ENCODE measurements at places on chromosomes 2 and 18.

- DNase-seq, result no peak
Measured at GRCh38 chr2:231425291-231425810, 29.8 kb downstream of the B3GNT7 start.

DNA sequence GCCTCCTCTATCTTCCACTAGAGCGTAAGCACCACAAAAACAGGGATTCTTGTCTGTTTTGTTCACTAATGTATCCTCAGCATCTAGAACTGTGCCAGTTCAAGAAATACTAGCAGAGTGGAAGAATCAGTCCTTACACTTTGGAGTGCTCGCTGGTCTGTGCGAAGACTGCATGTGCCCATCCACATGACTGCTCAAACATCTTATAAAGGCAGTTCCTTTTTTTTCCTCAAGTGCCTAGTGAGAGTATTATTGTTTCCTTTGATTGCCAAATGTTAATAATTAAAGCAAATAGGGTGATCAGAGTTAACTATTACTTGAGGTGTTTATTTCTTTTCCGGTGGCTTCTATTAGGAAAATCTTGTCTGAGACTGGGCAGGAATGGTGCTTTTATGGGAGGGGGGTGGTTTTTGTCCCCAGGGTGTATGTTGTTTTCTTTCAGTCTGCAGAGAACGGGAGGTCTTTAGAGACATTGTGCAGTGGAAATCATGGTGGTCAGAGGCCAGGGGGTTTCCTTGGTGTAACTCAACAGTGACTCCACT is 45.6 kb upstream of the ITGB6 start:
- DNase-seq, result no peak

GRCh38 chr18:23920054-23920453 is 94.5 kb upstream of the TTC39C start:
- no peak for DNase-seq

DNA sequence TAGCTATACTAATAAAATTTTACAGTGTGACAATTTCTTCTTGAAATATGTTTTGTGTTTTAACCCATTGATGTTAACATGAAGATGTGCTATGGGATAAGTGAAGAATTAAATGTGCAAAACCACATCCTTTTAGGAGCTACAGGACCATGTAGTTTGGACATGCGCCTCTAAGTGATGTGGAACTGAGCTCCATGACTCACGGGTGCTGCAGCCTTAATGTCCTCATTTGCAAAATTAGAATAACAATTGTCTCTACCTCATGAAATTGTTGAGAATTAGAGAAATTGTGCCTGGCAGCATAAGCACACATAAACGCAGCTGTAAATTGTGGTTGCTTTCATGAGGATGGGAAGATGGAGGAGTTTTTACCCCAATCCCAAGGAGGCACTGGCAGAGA is 31.6 kb upstream of the TPO start:
- DNase-seq, result no peak

- peak; percentile 31 for DNase-seq
Measured at GRCh38 chr2:65164426-65164891, 34.6 kb upstream of the RAB1A start.

GRCh38 chr2:172288603-172289002 is 138.8 kb upstream of the ITGA6 start:
- no peak for DNase-seq

DNA sequence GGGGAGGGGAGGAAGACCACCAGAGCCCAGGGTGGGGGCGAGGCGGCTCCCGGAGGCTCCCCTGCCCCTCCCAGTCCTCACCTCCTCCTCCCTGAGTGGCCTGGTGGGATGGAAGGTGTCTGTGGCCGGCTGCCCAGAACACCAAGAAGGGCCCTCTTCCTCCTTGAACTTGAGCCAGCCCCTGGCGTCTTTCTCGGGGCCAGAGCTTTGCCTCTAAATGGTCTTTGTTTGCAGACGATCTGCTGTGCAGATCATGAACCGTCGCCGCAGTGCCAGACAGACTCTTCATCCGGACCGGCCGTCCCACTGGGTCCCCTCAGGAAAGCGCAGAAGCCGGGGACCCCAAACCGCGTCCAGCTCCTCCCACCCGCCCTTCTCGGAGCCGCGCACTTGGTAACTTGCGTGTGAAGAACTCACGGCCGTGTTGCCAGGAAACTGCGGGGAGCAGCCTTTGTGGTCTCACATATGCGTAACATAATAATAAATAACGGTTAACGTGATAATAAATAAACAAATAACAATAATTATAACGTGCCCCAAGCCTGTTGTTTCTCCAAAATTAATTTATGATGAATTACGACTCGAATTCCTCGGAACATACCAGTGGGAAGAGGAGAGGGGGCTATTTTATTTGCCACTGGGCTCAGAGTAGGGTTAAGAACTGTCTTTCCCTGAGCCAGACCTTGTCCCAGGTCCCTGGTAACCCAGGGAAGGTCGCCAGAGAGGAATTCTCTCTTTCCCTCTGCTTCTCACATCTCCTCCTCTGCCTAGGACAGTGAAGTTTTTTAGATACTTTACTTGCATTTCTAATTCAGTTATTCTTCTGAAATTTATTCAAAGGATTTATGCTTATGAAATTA is 41.0 kb downstream of the PTGR3 start:
- DNase-seq, result no peak

DNA sequence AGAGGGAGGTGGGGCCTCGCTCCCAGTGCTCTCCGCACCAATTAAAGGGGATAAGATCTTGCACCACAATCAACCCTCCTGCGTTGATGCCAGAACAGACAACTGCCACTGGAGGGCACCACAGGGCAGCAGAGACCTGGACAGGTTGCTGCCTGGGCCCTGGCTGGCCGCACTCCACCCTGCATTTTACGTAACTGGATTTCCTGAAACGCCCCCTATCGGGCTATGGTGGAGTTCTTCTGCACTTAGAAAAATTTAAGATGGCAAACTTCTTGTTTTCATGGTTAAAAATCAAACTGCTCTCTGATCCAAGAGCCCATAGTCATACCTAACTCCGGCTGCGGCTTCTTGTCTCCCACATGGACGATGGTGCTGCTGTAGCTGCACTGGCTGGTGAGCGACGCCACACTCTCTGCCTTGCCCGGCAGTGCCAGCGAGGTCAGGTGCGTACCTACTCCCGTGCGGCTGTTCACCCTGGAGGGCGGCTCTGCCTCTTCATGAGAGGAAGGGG is 16.8 kb upstream of the HES6 start:
- peak; percentile 64 for DNase-seq

DNA sequence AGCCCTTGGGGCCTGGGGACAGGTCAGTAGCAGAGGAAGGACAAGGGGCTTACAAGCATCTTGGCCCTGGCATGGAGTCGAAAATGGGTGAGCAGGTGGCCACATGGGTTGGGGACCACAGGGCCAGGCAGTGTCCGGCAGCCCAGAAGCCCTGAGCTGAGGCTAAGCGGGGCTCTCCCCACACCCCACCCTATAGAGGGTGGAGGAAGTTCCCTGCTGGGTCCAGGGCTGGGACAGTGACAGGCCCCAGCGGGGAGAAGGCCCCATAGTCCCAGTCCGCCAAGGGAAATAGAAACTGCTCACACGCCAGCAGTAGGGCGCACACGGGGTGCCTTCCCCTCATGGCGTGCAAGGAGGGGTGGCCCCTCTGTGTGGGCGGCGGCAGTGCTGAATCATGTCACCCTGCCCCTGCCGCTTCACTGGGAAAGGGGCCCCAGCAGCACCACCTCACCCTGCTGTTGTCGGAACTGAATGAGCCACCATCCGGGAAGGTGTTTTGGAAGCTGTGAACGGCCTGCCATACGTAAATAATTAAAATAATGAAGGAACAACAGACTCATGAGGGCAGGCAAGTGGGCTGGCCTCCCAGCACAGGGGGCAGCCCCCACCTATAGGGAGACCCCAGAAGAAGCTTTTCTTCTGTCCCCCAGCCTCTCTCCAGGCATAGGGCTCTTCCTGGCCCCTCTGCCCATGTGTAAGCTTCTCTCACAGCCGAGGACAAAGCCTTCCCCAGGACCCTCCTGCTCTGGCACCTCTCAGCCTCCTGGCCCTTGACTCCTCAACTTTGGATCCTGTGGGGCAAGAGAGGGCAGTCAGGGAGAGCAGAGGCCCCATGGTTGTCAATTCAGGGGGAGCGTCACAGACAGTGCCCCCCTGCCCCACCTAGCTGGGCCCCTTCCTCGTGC is 12.7 kb upstream of the DUSP2 start:
- no peak for DNase-seq

- no peak for DNase-seq
Measured at GRCh38 chr2:46174345-46175170, 122.6 kb upstream of the EPAS1 start.

DNA sequence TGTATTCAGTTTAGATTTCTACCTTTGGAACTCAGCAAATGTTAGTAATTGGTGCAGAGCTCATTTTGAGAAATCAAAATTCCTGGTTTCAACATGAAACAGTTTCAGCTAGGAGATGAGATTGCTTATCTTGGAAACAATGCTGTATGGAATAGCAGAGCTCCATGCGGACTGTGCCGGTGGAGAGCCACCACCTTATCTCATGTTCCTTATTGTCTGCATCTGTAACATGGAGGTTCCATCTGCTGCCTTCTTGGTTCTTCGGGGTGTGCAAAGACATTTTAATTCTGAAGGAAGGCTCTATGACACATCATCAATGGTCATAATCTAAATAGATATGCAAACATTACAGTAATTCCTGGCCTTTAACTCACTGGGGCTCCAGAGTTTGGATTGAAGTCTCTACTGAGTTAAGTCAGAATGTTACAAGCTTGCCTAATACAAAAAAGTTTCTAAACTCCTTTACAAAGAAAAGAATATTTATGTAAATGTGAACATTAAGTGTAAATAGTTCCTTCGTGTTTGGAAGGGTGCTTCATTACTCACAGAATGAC is 65.3 kb downstream of the PRKRA start:
- DNase-seq, result no peak

DNA sequence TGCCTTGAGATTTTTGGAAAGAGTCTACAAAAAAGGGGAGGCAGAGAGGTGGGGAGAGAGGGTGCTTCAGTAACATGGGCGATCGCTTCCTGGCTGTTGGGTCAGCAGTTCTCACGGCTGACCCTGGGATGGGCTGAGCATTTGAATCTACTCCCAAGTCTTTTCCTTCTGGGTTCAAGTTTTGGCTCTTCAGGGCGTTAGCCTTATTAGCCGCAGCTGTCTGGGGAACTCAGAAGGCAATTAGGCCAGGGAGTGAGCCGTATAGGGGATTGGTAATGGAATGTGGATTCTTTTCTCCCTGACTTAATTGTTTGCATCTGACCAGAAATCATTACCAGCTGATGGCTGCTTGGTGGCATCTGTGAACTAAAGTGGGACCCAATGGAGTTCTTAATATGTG is 250.5 kb upstream of the SKOR2 start:
- DNase-seq, result no peak

- no peak for DNase-seq
Measured at GRCh38 chr2:213214209-213214608, 62.8 kb upstream of the IKZF2 start.

GRCh38 chr2:239212929-239213642 is 187.7 kb downstream of the HDAC4 start:
- DNase-seq, result no peak

- no peak for DNase-seq
Measured at GRCh38 chr2:112916145-112916571, 5.2 kb downstream of the IL37 start.

GRCh38 chr2:163247847-163248220 is 409.3 kb upstream of the KCNH7 start:
- no peak for DNase-seq

DNA sequence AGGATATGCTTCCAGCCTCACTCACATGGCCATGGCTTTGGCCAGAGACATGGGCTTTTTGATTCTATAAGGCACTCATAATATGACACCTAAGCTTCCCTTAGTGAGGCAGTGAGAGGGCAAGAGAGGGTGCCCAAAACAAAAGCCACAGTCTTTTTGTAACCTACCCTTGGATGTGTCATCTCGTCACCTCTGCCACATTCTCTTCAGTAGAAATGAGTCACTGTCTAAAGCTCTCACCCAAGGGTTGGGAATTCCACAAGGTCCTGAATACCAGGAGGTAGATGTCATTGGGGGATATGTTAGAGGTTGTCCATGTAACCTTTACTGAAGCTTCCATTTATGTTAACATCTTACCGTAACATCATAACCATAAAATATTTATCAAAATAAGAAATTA is 108.4 kb downstream of the ALMS1 start:
- DNase-seq, result no peak

DNA sequence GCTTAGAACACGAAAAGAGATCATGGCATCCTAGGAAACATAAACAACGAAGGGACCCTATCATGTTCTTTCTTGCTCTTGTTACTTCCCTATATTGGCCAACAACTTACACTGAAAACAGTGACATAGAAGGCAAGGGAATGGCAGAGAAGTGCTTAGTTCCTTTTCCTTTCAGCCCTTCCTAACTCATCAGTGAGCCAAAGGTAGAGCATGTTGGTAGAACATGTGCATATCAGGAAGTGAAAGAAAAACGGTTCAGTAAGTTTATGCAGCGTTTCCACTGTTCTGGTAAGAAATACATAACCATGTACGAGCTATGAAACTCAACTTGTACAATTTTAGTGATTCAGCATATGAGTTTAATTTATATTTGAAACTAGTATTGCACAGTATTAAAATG is 21.7 kb downstream of the AKAIN1 start:
- no peak for DNase-seq

DNA sequence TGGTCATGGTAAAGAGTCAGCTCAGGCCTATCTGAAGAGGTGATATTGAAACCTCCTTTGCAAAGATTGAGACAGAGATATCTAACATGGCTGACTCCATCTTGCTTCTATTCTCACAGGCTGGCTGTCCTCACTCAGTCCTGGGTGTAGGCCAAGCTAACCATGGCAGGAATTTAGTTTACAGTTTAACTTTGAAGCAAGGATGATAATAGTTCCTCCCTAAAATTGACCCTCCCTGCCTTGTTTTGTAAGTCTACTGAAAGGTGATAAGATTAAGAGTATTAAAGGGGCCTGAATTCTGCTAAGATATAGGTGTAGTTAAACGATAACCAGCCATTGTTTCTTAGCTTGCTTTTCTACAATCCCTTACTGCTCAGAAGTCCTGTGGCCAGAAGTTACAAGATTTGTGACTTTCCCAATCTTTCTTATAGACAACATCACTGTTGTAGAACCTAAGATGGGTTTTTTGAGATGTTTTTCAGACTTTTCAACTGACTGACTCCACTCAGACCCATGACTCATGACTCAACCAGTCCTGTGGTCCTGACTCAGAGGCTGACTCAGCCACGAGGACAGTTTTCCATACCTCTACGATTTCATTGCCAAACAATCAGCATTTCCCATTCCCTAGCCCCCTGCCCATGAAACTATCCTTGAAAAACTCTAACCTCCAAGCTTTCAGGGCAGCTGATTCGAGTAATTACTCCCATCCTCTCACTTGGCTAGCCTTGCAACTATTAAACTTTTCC is 195.7 kb upstream of the SESTD1 start:
- DNase-seq, result no peak

DNA sequence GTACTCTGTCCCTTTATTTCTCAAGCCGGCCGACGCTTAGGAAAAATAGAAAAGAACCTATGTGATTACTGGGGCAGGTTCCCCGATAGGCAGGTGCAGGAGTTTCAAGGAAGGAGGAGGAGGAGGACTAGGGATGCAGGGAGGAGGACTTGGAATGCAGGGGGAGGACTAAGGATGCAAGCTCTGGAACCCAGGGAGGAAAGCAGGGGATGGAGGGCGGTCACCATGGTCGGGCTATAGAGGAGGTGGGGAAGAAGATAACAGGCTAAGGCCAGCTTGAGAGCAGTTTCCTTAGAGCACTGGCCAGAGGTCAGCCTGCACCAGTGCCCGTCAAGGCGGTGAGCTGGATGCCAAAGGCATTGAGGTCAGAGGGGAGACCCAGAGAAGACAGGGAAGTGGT is 18.7 kb upstream of the B3GNT7 start:
- DNase-seq, result no peak

- no peak for DNase-seq
Measured at GRCh38 chr2:126994340-126994777, 95.7 kb downstream of the TEX51 start.

Data from right hindlimb (tissue), 1 donor.